ENCODE measurements at places on chromosomes 12 and 14.
A peak's percentile ranks its signal among the peaks of the same experiment; 100 is the strongest.

- no peak for DNase-seq
Measured at GRCh38 chr12:24281341-24281740, 331.9 kb upstream of the SOX5 start.

GRCh38 chr14:22429546-22430294 lies 159.3 kb downstream of the DAD1 start:
- no peak for DNase-seq

- DNase-seq = no peak
Measured at GRCh38 chr14:33556382-33557121, 394.3 kb downstream of the EGLN3 start.

DNA sequence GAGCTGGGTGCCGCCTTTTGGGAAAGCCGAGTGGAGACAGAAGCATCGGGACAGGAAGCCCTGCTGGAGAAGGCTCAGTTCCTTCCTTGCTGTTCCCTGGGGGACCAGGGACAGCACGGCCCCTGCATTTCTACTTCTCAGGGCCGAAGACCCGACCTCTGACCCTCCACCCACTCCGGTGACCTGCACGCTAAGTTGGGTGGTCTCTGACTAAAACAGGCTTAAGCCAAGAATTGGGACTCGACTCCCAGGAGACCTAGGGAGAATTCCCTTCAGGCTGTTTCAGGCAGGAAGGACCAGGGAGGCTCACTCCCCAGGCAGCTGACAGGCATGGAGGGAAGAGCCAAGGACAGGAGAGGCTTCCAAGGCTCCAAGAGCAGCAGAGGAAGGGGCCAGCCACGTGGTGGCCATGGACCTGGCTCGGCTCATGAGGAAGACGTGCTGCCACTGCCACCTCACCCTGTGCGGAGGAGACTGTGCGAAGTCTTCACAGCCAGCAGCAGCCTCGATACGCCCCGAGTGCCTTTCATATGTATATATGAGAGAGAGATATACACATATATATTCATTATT lies 43.9 kb downstream of the DCAF4 start:
- no peak for DNase-seq

GRCh38 chr12:112937741-112938719 lies at the start of gene OAS3:
Gene OAS3, plus strand, starts transcription at chr12:112938474. Its CDS starts 57 bp downstream, at chr12:112938531.
- DNase-seq = peak; percentile 77
